Activated naive CD4-positive, alpha-beta T cell (primary cell): ENCODE measurements at places on chromosomes 1 and 21.

DNA sequence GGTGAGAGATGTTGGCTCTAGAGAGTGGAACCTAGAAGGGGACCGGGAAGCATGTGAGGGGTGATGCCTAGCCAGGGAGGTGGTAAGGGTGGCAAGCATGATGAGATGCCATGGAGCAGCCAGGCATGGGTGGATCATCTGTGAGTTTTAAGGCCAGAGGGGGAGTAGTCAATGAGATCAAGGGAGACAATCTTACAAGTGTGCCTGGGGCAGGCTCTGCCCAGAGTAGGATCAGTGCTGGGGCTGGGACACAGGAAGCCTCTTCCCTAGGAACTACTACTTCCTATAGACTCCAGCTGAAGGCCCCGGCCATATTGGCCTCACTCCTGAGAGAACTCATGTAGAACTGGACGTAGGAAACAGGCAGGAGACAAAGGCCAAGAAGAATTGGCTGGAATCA, 192.4 kb upstream of the CSF3R start:
- DNase-seq, result no peak

- DNase-seq, result no peak
Observed at GRCh38 chr1:71285529-71285928, 204.7 kb upstream of the ZRANB2 start.

DNA sequence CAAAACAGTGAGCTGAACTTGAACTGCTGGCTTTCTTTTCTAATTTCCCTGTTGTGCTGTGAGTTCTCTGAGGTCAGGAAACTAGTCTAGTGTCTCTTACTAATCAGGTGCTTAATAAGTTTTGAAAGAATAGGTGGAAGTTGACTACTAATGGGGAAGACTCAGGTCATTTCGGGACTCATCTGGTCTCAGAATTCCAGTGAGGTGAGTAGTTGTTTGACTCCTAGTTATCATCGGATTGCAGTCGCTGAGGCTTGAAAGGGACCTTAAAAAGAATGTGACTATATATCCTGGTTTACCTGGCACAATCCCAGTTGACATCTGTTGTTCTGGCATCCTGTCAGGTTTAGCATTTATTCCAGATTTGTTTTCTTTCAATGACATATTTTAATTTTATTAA, 81.4 kb upstream of the SPAG17 start:
- no peak for DNase-seq

GRCh38 chr1:222015686-222016085, 273.8 kb upstream of the DUSP10 start:
- DNase-seq, result no peak

GRCh38 chr1:186974774-186975181, 146.0 kb downstream of the PLA2G4A start:
- no peak for DNase-seq

DNA sequence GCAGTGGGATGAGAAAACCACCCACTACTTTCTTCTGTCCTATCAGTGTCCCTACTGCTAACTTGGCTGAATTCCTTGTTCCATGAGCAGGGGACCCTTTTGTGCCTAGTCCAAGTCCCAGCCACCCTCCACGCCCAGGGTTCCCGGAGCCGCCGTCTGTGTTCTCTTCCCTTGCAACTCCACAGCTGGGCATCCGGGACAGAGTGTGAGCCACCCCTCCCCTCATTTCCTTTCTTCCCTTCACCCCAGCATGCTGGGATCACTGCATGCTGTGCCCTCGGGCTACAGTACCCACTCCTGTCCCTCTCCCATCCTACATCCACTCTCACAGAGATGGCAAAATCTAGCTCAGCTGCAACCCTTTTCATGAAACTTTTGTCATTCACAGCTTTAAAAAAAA, 44.5 kb downstream of the PGBD5 start:
- DNase-seq, result no peak

DNA sequence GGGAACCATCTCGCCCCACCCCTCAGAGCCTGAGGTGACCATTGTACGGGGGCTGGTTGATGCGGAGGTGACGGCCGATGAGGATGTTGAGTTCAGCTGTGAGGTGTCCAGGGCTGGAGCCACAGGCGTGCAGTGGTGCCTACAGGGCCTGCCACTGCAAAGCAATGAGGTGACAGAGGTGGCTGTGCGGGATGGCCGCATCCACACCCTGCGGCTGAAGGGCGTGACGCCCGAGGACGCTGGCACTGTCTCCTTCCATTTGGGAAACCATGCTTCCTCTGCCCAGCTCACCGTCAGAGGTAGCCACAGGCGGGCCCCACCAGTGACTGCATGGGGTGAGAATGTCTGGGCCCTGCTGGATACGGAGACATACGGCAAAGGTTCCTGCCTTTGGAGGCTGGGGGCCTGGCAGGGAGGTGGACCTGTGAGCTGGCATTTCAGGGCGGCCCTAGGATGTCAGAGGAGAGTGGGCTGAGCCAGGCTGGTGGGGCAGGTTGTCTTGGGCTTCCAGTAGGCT, 98.5 kb downstream of the TRIM11 start:
- no peak for DNase-seq

GRCh38 chr21:45153358-45154318, 79.3 kb downstream of the ADARB1 start:
- no peak for DNase-seq

DNA sequence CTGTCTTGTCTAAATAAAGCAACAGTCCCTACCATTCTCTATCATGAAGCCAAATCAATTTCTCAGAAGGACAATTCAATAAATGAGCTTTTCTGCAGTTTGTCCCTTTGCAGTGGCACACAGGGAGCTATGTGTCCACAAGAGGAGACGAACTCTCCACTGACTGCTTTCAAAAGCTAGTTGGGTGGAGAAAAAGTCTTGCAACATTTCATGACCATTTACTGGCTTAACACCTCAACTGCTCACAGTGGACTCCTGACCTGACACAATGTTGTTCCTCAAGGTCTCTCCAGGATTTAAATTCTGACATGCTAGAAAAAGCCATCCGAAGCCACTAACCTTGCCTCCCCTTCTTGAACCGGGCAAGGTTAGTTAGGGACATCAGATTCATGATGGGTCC, 111.7 kb downstream of the TIAM1 start:
- no peak for DNase-seq
